ENCODE measurements at places on chromosomes 7 and 10.

- DNase-seq, result no peak
These were observed 32.0 kb downstream of the TCERG1L start for GRCh38 chr10:131279516-131279915.

DNA sequence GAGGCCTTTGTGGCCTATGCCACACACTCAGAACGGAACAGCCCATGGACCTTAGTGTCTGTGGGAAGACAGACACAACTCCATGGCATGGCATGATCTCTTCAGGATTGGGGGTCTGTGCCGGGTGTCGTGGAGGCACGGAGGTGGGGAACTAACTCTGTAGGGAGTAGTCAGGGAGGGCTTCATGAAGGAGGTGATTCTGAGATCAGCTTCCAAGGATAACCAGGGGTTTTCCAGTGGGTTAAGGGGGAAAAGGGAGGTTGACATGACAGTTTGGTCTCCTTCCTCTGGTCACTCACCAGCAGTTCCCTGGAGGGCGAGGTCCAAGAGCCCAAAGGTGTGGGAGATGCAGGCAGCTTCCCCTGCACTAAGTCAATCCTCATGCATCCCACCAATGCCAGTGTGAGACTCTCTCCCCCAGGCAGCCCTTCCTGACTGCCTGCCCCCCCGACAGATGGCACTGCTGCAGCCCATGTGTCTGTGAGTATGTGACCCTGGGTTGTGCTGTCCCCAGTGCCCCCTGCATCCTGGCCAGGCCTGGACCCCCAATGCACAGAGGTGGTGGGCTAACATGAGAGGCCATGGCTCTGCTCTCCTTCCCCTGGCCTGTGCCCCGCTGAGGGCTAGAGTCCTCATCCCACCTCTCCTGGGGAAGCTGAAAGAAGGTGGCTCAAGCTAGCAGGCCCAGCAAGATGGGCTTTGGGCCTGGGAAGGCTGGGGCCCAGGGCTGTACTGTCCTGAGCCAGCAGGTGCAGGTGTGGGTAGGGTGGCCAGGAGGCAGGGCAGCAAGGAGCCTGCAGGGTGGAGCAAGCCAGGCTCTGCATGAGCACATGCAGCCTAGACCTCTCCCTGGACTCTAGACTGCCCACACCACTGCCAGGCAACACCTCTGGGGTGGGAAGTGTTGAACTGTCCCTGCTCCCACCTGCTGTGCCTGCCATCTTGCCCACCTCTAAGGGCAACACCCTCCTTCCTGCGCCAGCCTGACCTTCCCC, 39.7 kb downstream of the RASGEF1A start:
- no peak for DNase-seq

DNA sequence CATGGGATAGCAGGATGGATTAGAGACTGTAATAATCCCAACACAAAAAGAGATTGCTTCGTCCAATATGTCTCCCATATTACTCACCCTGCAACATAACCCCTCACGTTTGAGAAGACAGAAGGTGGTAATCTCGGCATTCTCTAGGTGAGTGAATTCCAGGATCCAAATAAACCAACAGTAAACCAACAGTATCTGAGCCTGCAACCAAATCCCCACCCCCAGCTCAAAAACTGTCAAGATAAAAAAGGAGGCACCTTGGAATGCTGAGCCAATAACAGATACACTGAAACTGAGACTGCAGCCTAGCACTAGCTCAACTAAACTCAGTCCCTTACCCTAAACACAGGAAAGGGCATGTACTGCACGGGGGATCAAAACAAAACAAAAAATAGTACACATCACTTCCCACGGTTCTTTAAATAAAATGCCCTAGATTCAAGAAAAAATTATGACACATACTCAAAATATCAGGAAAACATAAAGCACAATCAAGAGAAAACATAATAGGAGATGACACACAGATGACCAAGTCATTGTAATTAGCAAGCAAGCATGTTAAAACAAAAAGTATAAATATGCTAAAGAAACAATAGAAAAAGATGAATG, 28.0 kb downstream of the IPMK start:
- DNase-seq, result no peak

- peak; percentile 53 for DNase-seq
These were observed 745 bp downstream of the DAGLB start for GRCh38 chr7:6446838-6447580.

DNA sequence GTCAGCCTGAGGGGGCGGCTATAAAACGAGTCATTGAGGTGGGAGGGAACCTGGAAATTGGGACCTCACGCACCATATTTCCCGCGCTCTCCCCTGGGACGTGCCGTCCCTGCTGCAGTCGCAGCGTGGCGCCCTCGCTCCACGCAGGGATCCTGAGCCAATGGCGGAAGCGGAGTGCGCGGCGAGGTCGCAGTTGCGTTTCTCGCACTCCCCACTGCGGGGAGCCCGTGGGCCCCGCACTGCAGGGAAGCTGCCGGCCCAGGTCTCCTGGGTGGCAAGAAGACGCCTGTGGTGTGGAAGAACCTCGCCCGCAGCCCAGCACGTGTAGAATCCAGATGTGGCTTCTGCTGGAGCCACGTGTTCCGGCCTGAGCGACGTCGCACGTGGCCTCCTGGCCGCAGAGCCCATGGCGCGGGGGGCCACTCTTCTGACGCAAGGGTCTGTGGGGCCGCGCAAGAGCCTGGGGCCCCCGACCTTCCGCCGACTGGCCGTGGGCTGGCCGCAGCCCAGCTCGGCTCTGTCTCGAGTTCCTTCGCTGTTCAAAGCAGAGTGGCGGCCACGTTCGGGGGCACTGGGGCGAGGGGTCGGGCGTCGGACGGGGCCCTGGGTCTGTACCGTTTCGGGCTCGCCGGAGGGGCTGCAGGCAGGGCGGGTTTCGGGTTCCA, 26.4 kb downstream of the HIF1AN start:
- DNase-seq, result peak; percentile 75

GRCh38 chr10:126392068-126392467, 3.8 kb upstream of the ADAM12 start:
- no peak for DNase-seq

- no peak for DNase-seq
These were observed 47.8 kb downstream of the CDHR3 start for GRCh38 chr7:106010866-106011265.

GRCh38 chr10:96743988-96744585, 23.8 kb upstream of the PIK3AP1 start:
- DNase-seq, result no peak

- no peak for DNase-seq
These were observed 165.0 kb downstream of the MGMT start for GRCh38 chr10:129631870-129632623.

- DNase-seq, result no peak
These were observed 109.9 kb upstream of the TCERG1L start for GRCh38 chr10:131421381-131421780.

GRCh38 chr7:152869677-152870051, 110.1 kb downstream of the ACTR3B start:
- no peak for DNase-seq

DNA sequence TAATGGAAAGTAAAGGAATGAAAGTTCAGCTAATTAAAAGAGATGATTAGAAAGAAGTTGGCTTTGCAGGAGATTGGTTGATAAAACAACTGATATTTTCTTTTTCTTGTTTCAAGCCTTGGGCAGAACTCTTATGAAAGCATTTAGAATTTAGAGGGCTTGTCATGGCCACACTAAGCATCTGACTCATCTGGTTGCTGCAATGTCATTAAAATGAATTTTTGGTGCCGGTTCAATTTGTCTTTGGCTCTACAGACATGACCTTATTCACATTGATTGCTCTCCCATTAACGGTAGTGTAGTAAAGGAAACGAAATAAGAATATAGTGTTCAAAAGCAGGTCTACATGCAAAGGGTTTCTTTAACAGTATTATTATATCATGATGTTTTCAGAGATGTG, 1012.4 kb upstream of the C7orf33 start:
- DNase-seq, result no peak

DNA sequence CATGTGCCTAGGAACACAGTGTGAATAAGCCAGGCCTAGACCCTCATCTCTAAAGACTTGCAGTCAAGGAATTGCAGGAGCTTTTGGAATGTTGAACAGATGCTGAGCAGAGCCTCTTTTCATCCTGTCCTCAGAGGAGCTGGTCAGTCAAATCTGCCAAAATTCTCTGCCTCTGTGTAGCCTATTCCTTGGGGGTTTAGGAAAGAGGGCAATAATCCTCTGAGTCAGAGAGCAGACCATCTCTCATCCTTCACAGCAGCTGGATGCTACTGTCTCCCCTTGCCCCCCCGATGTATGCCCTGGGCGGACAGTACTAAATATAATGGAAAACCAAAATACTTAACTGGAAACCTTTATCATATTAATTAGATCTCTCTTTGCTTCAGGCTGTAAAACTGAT, 52.6 kb downstream of the BICC1 start:
- DNase-seq, result no peak

- DNase-seq, result no peak
These were observed 20.7 kb downstream of the PLPP4 start for GRCh38 chr10:120477743-120478141.

DNA sequence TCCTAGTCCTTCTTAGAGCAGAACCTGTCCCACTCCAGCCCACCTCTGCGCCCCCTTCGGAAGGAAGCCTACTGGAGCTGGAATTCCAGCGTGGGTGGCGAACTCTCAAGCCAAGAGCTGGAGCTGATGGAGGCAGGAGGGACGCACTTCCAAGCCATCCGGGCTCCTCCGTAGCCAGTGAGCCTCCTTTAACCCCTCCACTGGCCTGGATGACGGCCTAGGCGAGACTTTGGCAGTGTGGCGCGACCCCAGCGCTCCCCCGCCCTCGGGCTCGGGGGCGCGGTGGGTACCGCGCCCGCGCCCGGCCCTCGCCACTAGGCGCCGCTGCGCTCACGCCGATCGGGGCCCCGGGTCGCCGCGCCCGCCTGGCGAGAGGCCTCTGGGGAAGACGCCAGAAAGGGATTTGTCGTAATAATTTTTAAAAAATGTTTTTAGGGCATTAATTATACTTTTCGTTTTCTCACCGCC, 5.1 kb upstream of the EMX2 start:
- no peak for DNase-seq

DNA sequence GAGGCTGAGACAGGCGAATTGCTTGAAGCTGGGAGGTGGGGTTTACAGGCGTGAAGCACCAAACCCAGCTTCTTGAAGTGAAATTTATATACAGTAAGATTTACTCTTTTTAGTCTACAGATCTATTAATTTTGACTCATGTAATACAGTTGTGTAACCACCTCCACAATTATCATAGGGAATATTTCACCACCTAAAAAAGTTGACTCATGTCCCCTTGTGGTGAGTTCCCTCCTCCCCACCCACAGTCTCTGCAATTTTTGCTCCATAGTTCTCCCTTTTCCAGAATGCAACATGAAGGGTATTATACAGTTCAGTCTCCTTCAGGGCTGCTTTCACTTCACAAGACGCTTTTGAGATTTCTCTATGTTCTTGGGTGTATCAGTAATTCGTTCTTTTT, 156.8 kb downstream of the FAM107B start:
- DNase-seq, result no peak

DNA sequence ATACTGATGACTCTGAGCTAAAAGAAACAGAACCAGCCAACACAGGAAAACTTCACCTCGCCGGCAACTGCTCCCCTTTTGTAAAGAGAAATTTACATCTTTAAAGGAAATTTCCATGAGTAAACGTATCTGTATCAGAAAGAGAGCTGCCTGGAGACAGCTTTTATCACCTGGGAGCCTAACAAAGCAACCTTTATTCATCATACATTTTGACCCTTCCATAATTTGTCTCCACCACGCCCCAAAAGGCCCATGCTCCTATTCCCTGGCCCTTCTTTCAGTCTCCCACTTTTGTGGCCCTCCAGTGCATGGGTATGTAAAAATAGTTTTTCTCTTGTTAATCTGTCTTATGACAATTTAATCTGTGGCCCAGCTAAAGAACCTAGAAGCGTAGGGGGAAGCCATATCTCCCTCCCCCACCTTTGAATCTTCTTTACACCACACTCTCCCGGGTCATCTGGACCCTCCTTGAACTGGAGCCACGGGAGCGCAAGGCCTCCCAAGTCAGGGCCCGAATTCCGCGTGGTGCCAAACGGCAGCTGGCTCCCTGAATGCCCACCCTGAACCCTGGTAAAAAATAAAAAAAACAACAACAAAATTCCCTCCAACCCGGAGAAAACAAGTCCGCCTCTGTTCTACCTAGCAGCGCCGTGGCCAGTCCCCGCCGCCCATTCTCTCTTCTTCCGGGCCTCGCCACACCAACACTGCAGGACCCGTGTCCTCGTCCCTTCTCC, 15.4 kb upstream of the FKBP9 start:
- DNase-seq, result peak; percentile 13

DNA sequence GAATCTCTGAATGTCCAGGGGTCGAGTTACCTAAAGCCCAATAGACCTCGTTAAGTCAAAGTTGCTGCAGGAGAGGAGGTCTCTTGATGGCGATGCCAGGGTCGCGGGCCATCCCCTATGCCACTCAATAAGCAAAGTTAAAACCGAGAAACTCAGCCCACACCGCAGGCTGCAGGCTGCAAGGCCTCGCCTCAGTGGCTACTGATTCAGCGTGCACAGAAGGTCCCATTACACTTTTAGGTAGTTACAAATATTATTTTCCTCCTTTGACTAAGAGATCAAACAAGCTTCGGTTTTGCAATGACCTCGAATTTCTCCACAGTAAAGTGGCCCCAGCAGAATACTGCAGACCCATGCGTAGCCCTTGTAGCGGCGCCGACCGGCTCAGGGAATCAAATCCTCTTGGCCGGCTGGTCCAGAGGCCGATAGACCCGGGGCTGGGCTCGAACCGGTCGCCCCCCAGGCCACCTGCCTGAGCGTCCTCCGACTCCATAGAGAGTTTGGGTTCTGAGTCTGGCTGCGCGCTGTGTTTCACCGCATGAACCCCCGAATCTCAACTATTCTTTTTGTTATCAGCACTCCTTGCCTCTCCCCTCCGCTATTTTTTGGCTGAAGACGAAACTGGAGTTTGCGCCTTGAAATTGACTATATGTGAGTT, 2.3 kb downstream of the C1QL3 start:
- no peak for DNase-seq

- no peak for DNase-seq
These were observed 348.1 kb downstream of the TFEC start for GRCh38 chr7:115682507-115682906.

GRCh38 chr7:106979551-106980357, 64.8 kb upstream of the PRKAR2B start:
- peak; percentile 21 for DNase-seq

GRCh38 chr7:26514633-26515032, 223.0 kb downstream of the SNX10 start:
- no peak for DNase-seq

DNA sequence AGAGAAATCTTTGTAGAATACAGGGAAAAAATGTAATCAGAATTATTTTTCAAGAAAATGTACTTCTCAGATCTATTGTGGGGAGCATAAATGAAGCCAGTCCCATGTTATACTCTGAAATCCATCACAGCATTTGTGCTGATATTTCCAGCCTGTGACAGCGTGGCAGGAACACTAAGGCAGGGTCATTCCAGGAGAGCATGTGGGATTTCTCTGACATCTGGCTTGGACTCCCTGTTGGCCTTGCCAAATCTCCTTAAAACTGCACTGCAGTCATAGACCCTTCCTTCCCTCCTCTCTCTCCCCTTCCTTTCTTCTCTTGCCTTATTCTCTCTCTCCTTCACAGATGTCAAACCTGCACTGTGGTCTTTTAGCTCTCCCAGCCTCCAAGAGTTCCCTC, 6.5 kb upstream of the TSPAN13 start:
- no peak for DNase-seq
